Thyroid gland (tissue), 4 donors: ENCODE measurements at places on chromosomes 2 and 18. TPM values are rescaled to one million over a fixed set of nuclear protein-coding genes. Genes with fewer than 3 reads are reported as not detected.

DNA sequence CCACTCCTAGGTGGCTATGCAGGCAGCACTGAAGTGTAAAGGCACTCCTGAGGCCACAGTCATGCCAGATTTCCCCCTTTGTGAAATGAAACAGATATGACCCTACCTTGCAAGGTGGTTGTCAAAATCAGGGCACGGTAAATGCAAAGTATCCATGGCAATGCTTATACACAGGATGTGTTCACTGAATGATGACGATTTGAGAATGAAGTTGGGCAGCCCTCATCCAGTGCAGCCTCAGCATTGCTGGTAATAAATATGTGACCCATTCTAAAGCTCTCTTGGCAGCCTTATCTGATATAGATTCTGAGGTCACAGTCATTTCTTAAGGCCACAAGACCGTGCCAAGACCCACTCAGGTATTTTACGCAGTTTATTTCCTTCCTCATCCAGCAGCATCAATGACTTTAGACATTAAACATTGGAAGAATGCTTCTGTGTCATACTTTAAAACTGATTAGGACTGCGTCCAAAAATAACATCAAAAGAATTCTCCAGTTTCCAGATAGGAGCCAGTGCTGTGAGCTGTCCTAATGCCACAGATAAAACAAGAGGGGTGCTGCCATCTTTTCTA is 125.5 kb upstream of the SERTAD2 start:
- H3K4me3 ChIP-seq, result no peak overlapping the region
- no peak overlapping the region for H3K27ac ChIP-seq
- peak; percentile 6 for DNase-seq
- no peaks in the 10 kb centered on the region for H3K27me3 ChIP-seq
- H3K4me1 ChIP-seq, result no peaks in the 10 kb centered on the region
- H3K36me3 ChIP-seq, result no peaks in the 10 kb centered on the region

- no peak overlapping the region for H3K27ac ChIP-seq
- H3K27me3 ChIP-seq, result no peaks in the 10 kb centered on the region
- DNase-seq, result no peak
- peaks cover 12% of the 10 kb centered on the region for H3K4me1 ChIP-seq
- H3K4me3 ChIP-seq, result no peak overlapping the region
Measured at GRCh38 chr2:30213326-30213725, 18.0 kb upstream of the LBH start.

- no peak overlapping the region for H3K27ac ChIP-seq
- no peaks in the 10 kb centered on the region for H3K4me1 ChIP-seq
- peaks cover 18% of the 10 kb centered on the region for H3K36me3 ChIP-seq
- no peak for DNase-seq
- no peaks in the 10 kb centered on the region for H3K27me3 ChIP-seq
- no peak overlapping the region for H3K4me3 ChIP-seq
Measured at GRCh38 chr2:71388214-71388613, 56.6 kb downstream of the ZNF638 start.

GRCh38 chr2:157367704-157368103 is 42.1 kb upstream of the ERMN start:
- no peaks in the 10 kb centered on the region for H3K36me3 ChIP-seq
- H3K27me3 ChIP-seq, result no peaks in the 10 kb centered on the region
- no peak overlapping the region for H3K27ac ChIP-seq
- DNase-seq, result no peak

The OSR1 gene
- total RNA-seq, result 14.9 TPM
